ENCODE measurements at places on chromosomes 12 and 14.
A peak's percentile ranks its signal among the peaks of the same experiment; 100 is the strongest.

DNA sequence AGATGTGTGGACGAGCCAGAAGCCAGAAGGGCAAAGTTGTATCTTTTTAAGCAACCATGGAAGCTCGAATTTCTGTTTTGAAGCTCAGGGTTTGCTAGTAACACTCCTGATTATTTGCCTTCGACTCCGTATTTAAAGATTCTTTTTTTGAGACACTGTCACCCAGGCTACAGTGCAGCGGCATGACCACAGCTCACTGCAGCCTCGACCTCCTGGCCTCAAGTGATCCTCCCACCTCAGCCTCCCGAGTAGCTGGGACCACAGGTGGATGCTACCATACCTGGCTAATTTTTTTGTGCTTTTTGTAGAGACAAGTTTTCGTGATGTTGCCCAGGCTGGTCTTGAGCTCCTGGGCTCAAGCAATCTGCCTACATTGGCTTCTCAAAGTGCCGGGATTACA lies 18.7 kb upstream of the OASL start:
- peak; percentile 29 for DNase-seq

GRCh38 chr12:15562263-15562662 lies 226.9 kb downstream of the EPS8 start:
- DNase-seq = no peak

- DNase-seq = no peak
Observed at GRCh38 chr12:88996200-88996788, 356.0 kb downstream of the DUSP6 start.

- DNase-seq = no peak
Observed at GRCh38 chr12:267581-268482, 5.2 kb upstream of the SLC6A13 start.

- no peak for DNase-seq
Observed at GRCh38 chr14:24280797-24281460, 9.5 kb upstream of the RABGGTA start.

DNA sequence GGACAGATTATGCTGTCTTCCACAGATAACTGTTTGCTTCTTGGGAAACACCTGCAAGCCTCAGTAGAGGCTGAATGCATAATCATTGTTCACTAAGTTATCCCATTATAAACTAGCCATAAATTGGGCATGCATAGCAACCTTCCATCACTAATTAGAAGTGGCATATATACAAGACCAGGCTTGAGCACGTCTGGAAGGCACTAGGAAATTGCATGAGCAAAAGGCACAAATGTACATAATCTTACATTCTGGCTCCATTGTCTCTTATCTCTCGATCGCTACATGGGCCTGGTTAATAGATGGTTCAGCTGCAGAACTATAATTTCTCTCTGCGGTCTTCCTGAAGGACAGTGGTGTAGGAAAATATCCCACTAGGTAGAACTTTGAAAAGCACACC lies 679.2 kb downstream of the RPL10L start:
- no peak for DNase-seq

- no peak for DNase-seq
Observed at GRCh38 chr14:66403183-66403582, 83.0 kb upstream of the CCDC196 start.

GRCh38 chr12:49583366-49584094 lies 15.6 kb upstream of the MCRS1 start:
- peak; percentile 38 for DNase-seq

- DNase-seq = no peak
Observed at GRCh38 chr12:116761499-116761898, 23.4 kb downstream of the RNFT2 start.

- DNase-seq = peak; percentile 93
Observed at GRCh38 chr14:73758392-73759182, 44.4 kb upstream of the PNMA1 start.

GRCh38 chr14:56659964-56660551 lies 80.5 kb downstream of the TMEM260 start:
- DNase-seq = no peak

DNA sequence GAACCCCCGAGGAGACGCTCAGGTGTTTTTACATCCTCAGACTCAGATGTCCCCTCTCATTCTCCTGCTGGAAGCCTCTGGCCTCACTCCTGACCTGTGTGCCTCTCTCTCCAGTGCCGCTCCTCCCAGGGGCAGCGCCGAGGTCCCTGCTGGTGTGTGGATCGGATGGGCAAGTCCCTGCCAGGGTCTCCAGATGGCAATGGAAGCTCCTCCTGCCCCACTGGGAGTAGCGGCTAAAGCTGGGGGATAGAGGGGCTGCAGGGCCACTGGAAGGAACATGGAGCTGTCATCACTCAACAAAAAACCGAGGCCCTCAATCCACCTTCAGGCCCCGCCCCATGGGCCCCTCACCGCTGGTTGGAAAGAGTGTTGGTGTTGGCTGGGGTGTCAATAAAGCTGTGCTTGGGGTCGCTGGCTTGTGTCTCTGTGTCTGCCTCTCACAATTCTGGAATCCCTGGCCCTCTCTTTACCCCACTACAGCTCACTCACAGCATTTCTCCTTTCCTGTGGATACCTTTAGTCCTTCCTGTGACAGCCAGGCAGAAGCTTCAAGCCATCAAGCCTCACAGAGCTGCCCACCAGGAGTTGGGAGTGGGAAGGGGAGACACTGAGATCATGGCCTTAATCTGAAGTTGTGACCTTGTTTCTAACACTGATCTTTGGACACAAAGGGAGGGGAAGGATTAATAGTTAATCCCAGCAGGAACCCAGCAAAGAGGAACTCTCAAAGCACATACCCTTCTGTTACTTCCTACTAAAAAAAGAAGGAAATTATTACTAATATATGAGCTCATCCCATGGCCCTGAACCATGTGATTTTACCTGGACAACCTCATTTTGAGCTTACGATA lies 1.1 kb upstream of the SOAT2 start:
- DNase-seq = peak; percentile 37

DNA sequence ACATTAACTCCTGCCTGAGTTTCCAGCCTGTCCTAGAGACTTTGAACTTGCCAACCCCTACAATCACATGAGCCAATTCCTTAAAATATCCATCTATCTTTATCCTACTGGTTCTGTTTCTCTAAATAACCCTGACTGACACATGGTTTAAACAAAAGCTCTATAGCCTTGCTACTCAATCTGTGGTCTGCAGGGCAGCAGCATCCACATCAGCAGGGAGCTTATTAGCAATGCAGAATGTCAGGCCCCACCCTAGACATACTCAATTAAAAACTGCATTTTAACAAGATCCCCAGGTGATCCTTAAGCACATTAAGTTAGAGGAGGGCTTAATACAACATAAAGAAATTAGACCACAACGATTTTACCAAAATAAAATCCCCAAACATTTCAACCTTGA lies 108.3 kb upstream of the CPSF6 start:
- no peak for DNase-seq

Data from islet precursor cell (in vitro differentiated cells).